ENCODE measurements at places on chromosomes 12 and 14.

DNA sequence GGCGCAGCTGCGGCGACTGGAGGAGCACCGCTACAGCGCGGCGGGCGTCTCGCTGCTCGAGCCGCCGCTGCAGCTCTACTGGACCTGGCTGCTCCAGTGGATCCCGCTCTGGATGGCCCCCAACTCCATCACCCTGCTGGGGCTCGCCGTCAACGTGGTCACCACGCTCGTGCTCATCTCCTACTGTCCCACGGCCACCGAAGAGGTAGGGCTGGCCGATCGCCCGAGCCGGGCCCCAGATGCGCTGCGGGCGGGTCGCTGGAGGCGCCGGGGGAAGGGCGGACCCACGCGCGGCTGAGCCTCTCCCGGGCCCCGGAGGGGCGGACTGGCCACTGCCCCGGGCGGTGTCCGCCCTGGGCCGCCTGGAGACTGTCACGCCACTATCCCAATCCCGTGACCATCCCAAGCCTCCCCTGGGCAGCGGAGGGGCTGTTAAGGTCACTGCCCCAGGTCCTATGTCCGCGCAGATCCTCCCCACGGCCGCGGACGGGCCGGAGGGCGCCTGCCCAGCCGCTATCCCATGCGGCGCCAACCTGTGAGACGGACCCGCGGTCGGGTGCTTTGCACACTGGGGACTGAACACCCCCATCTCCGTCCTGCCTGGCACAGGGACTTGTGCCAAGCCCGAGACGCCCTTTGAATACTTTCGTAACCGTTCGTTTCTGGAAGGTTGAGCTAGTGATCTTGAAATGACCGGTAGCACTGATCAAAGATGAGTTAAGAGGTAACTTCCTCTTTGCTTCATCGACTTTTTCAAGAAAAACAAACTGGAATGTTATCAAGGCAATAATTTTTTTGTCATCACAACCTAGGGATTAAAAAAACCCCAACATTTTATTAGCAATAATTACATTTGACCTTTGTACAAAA lies 725 bp downstream of the CHPT1 start:
- peak; percentile 18 for DNase-seq

GRCh38 chr12:52126050-52126604 lies 46.6 kb downstream of the SMIM41 start:
- DNase-seq, result peak; percentile 4

- no peak for DNase-seq
Measured at GRCh38 chr14:68523989-68524725, 268.7 kb downstream of the ZFP36L1 start.

DNA sequence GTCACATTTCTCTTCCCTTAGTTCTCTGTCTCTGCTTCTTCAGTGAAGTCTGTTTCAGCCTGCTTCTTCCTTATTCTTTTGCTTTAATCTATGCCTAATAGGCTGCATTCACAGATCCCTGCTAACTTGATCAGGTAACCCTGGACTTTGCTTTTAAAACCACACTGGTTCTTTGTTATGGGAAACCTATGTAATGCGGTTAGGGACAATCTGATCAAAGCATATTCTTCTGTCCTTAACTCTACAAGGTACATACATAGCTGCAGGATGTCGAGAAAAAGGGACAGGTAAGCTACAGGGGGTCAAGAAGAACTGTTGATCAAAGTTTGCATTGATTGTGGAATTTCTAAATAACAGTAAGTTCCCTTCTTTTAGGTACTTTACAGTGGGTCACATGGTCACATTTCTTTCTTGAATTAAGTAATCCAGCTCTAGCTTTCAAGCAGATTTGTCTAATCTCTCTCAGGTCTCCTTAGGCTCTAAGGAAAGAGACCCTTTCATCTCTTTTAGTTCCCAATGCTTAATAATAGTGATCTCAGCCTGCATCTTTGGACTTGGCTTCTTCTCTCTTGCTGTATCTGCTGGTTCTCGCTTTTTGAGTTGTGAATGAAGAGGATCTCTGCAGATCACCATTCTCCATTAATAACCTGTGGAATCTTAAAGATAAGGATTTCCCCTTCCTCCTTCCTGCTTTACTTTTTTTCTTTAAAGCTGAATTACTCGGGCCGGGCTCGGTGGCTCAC lies 3.8 kb downstream of the COPZ1 start:
- no peak for DNase-seq

- DNase-seq, result no peak
Measured at GRCh38 chr14:65853407-65853955, 441.0 kb downstream of the FUT8 start.

DNA sequence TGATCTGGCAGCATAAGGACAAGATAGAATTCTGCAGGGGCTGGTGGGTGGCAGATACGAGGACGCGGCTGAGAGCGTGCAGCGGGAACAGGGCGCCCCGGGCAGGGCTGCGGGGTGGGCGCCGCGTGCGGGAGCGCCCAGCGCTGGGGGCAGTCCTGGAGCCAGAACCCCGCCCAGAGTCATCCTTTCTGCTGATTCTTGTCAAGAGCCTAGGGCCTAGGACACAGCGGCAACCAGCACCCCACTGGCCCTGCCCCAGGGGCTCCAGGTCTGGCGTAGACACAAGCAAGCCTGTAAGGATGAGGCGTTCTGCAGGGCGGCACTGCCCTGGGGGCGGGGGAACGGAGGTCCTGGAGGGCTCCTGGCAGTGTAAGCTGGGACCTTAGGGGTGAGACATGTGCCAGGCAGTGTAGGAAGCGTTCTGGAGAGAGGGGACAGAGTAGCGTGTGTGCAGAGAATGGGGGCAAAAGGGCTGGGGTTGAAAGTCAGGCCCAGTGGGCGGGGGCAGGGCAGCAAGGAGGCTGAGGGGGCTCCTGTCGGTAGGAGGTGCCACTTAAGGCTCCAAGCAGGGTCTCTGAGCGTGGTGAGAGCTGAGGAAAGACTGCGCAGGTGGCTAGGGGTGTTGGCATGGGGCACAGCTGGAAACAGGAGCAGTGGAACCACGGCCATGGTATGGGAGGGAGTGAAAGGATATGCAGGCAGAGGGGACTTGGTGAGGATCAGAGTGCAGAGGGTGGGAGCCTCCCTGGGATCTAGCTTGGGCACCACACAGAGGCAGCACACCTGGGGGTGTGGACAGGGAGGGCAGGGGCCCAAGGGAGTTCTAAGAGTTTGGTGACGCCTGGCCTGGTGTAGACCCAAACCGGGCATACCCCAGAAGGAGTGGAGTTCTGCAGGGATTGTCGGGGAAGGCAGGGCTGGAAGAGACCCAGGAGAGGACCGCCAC lies 845 bp upstream of the AHNAK2 start:
- DNase-seq, result no peak

DNA sequence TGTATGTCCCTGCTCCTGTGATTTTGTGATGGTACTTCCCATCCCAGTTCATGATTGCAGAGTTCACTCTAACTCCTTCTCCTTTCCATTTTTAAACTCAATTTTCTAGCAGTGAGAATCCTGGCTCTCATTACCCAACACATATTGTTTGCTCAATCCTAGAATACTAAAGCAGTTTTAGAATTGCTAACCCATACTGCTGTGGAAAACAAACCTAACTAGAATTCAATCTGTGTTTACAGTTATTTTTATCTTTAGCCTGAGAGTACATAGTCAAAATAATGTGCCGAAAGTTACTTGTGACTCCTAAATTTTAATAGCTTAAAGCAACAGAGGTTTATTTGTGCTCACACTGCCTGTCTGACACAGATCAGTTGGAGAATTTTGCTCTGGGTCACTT lies 508.0 kb downstream of the AACS start:
- DNase-seq, result no peak

DNA sequence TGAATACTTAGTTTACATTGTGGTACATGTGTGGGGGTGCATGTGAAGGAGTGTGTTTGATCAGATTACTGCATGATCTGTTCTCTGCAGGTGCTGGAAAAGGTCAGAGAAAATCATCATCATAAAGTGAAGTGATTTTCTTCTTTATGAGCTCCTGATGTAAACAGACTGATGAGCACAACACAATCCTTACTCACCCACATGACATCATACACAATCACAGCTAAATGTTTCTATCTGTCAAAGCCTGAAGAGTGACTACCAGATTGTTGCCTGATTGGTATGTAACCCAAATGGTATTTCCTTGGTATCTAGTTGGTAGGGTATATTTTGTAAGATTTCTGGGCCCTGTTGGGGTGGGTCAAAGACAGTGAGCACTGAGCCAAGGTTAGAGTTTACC lies 270.8 kb downstream of the FOXG1 start:
- DNase-seq, result no peak

- DNase-seq, result no peak
Measured at GRCh38 chr14:70920608-70921007, 13.3 kb downstream of the PCNX1 start.

GRCh38 chr12:42859612-42860011 lies 270.1 kb upstream of the PRICKLE1 start:
- no peak for DNase-seq

GRCh38 chr12:24760162-24760561 lies 188.7 kb downstream of the BCAT1 start:
- DNase-seq, result no peak

DNA sequence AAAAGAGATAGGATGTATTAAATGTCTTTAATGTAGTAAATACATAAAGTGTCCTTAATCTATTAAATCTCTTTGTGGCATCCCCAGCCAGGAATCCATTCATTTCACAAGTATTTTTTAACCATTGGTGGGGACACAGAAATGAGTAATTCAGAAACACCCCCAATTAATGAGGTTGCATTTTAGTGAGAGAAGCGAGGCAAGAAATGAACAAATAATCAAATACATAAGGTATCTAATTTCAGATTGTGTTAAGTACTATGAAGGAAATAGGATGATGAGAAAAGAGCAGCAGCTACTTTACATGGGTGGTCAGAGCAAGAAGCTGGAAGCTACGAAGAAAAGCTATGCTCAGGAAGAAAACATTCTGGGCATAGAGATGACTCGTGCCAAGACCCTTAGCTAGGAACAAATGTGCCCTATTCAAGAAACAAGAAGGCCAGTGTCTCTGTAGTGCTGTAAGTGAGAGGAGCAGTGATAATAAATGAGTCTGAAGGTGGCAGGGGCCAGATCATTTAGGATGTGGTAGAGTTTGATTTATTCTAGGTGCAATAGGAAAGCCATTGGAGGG lies 60.5 kb upstream of the IGF1 start:
- DNase-seq, result no peak

DNA sequence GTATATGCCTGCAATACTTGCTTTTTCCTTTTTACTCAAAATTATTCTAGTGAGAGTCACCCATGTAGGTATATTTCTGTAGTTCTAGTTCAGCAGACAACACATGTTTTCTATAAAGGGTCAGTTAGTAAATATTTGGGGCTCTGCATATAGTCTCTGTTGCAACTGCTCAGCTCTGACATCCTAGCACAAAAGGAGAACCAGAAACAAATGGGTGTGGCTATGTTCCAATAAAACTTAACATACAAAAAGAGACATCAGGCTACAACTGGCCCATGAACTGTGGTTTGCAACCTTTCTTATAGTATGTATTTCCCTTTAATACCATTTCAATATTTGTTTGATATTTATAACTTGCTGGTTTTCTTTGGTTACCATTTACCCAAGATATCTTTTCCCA lies 11.9 kb downstream of the NT5DC3 start:
- DNase-seq, result no peak
